ENCODE measurements at places on chromosomes 1 and 21.

GRCh38 chr1:84206375-84206774 lies 62.3 kb downstream of the PRKACB start:
- no peak for DNase-seq

DNA sequence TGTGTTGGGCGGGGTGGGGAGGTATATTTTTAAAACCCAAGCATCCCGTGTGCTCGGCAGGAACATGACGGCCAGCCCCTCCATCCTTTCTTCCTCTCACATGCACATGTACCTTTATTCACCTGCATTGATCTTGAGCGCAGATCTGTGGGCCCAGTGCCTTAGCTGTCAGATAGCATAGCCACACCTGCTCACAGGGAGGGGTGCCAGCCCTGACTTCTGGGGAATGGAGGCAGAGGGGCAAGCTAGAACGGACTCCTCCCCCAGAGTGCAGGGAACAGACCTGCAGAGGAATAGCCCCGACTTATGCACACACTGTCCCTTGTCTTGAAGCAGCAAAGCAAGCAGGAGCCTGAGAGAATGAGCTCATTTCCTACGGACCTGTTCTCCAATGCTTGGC lies 56.1 kb downstream of the DESI2 start:
- no peak for DNase-seq

GRCh38 chr1:179169616-179170467 lies 59.6 kb downstream of the ABL2 start:
- no peak for DNase-seq

GRCh38 chr1:225817611-225818061 lies 7.7 kb downstream of the EPHX1 start:
- peak; percentile 69 for DNase-seq

DNA sequence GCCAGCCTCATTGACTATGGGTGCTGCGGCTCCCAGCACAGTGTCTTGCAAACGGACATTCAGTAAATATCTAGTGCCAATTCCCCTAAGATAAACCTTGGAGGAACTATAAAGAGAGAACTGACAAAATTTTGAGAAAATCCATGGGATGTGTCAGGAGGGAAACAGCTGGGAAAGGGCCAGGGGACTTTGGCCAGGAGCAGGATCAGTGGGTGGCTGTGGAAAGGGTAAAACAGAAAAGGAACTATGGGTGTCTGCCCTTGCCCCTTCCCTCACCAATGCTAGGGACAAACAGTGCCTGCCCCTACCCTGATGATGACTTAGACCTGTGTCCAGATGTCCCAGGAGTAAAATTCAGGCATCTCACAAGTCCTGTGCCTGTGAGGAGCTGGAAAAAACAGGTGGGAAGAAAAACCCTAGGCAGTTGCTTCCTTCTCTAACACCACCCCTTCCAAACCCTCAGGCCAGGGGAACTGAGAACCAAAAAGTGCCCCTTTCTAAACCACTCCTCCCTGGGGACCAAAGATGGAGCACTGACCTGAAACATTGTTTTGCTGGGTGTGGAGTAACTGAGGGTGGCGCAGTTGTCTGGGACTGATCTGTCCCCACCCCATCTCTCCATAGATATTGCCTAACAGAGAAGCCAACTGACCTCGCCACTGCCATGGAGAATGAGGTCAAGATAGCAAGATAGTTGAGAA lies 22.1 kb upstream of the IFNAR2 start:
- no peak for DNase-seq

GRCh38 chr1:22754106-22754768 lies 43.6 kb downstream of the EPHB2 start:
- no peak for DNase-seq

- no peak for DNase-seq
These were observed 217.0 kb downstream of the RWDD3 start for GRCh38 chr1:95451054-95451453.

GRCh38 chr1:66282343-66282852 lies 251.6 kb upstream of the SGIP1 start:
- DNase-seq = no peak

GRCh38 chr1:36161641-36162531 lies 5.9 kb downstream of the MAP7D1 start:
- DNase-seq = no peak

All from amygdala (tissue), 56 donors.